ENCODE measurements at places on chromosomes 1 and 21.

- no peak for DNase-seq
These were observed 500.3 kb upstream of the C1orf87 start for GRCh38 chr1:60573726-60574409.

DNA sequence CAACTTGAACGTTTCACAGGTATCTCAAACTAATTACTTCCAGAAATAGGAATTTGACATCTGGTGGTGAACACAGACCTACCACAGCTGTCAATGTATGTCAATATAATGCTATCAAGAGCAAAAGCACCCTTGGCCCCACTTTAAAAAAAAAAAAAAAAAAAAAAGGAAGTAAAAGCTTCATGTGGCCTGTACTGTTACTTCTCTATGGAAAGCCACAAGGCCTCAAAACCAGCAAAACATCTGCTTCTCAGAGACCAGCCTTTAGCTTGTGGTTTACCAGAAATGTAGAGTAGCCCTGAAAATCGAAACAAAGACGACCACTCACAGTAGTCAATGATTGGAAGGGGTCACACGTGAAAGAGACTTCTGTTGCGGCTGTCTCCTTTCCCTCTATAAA, 109.6 kb downstream of the SLC45A1 start:
- no peak for DNase-seq

DNA sequence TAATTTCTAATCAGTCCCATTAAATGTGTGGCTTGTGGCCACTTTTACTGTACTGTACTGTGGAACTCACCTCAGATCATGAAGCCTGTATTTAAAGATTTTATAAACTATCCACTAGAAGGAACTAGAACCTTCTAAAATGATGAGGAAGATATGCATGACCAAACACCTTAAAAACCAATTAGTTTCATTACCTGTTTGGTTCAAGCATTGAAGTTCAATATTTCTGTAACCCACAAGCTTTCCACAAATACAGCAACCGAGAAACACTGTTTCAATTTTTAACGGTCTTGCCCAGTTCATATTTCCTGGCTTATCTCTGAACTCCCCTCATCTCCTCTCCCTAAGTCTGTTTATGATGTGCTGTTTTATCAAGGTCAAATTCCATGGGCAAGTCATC, 264.3 kb upstream of the PLD5 start:
- DNase-seq = no peak

DNA sequence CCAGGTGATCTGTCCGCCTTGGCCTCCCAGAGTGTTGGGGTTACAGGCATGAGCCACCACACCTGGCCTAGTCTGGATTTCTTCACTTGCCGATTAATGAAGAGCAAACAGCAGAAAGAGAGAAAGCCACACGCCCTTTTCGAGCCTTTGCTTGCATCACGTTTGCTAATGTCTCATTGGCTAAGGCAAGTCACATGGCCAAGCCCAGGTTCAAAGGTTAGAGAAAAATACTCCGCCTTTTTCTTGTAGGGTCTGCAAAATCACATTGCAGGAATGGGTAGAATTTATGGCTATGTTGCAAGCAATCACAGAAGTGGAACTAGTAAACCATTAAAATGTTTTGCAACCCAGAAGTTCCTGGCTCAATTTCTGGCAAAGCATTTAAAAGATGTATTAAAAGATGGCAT, 26.8 kb upstream of the BACH1 start:
- no peak for DNase-seq

DNA sequence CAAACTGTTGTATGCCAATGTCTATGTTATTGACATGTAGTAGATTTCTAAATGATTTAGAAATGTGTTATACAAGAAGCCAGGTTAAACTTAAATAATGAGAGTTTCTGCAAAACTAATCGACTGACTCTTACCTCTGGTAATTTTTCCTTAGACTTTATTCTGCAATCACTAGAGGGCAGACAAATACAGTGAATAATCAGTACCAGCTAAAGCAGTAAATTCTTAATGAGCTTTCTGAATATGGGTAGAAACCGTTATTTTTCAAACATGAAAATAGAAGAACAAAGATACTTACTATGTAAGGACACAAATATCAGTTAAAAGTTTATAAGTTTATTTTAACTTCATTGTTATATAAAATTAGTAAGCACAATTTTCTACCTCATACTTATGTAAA, 97.9 kb upstream of the RGS1 start:
- DNase-seq = no peak

DNA sequence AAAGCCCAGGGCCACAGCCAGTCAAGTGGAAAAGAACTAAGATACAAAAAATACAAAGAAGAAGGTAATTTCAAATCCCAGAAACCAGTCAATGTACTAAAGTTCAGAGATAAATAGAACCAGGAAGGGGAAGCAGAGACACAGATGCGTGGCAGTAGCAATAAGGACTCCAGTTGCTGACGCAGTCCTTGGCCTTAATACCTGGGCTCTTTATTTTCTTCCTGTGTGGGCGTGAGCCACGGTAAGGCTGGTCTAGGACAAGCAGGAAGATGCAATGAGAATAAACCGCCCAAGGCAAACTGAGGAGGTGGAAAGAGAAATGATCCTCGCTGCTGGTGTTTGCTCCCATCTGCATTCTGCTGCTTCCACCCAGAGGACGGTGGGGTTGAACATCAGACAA, 65.6 kb upstream of the PLXNA2 start:
- DNase-seq = no peak

DNA sequence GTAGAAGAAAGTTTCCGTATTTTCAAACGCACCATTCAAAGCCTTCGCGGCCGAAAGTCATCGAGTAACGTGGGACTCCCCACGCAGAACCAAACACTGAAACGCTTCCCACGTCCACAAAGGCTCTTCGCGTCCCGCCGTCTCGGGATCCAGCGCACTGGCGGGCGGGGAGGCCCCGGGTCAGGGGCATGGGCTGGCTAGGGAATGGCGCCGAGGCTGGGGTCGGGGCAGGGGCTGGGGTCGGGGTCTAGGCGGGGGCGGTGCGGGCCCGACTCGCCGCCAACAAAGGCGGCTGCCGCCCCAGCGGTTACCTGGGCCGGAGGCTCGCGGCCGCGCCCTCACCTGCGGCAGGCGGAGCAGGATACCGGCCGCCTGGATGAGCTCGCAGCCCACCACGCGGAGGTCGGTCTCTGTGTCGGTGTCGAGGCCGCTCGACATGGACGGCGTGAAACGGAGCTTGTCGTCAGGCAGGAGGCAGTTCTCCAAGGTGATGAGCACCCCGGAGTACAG, 403 bp downstream of the CCNL2 start:
- no peak for DNase-seq

All from D341Med (cell line).